RKO (cell line): ENCODE measurements at places on chromosomes 2 and 18.

DNA sequence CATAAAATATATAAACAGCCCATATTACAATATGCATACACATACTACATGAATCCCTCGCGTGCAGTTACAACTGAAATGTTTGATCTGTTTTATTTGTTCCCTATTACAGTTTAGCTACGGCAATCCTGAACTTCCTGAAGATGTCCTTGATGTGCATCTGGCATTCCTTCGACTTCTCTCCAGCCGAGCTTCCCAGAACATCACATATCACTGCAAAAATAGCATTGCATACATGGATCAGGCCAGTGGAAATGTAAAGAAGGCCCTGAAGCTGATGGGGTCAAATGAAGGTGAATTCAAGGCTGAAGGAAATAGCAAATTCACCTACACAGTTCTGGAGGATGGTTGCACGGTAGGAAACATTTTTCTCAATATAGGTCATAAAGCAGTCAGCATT, 36.4 kb downstream of the COL3A1 start:
- DNase-seq, result no peak

- DNase-seq, result no peak
Observed at GRCh38 chr2:237068005-237068576, 17.6 kb upstream of the COPS8 start.

GRCh38 chr2:39787950-39788349, 8.9 kb upstream of the THUMPD2 start:
- peak; percentile 32 for DNase-seq

GRCh38 chr2:226115832-226116200, 683.8 kb downstream of the IRS1 start:
- DNase-seq, result no peak

- no peak for DNase-seq
Observed at GRCh38 chr2:198916548-198917080, 541.1 kb downstream of the SATB2 start.

GRCh38 chr2:29480426-29480825, 365.2 kb downstream of the CLIP4 start:
- no peak for DNase-seq
